ENCODE measurements at places on chromosomes 3 and 15.
A peak's percentile ranks its signal among the peaks of the same experiment; 100 is the strongest.

- no peak for DNase-seq
These were observed 3.9 kb downstream of the SLC6A1 start for GRCh38 chr3:10996345-10997013.

GRCh38 chr3:10815487-10815886 is 541 bp upstream of the SLC6A11 start:
- no peak for DNase-seq

- DNase-seq = no peak
These were observed 18.7 kb downstream of the OR5H15 start for GRCh38 chr3:98185180-98185579.

DNA sequence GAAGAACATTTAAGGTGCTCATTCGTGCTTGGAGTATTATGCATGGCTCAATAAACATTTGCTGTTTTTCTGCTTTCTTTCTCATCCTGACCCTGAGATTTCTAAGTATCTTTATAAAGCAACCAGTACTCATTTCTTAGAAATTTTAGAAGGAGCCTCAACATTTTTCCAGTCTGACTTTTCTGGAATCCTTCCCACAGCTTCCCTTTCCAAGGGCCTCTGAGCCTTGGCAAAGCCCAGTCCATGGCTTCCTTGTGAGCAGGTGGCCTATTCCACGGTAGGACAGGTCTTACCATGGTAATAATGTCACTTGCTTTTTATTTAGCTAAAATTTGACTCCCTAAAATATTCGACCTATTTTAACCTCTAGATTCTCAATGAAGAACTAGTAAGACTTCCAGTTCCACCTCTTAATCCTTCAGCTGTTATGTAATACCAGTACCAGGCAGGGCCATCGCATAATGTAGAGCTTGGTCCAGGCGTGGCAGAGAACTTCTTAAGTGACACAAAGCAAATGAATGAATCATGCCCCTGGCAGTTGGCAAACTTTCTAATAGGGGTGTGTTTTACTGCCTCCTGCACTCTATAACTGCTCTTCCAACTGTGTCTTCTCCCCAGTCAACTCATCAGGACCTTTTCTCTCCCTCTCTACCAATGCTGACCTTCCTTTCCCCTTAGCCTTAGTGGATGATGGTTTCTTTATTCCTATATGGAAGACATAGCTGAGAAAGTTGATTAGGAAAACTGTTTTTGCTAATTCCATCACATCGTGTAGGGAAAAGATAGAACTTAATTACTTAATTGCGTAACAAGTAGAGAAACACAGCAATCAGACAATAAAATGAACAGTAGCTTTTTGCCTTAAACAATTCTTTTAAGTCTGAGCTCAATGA is 894 bp upstream of the TM4SF4 start:
- peak; percentile 80 for DNase-seq

DNA sequence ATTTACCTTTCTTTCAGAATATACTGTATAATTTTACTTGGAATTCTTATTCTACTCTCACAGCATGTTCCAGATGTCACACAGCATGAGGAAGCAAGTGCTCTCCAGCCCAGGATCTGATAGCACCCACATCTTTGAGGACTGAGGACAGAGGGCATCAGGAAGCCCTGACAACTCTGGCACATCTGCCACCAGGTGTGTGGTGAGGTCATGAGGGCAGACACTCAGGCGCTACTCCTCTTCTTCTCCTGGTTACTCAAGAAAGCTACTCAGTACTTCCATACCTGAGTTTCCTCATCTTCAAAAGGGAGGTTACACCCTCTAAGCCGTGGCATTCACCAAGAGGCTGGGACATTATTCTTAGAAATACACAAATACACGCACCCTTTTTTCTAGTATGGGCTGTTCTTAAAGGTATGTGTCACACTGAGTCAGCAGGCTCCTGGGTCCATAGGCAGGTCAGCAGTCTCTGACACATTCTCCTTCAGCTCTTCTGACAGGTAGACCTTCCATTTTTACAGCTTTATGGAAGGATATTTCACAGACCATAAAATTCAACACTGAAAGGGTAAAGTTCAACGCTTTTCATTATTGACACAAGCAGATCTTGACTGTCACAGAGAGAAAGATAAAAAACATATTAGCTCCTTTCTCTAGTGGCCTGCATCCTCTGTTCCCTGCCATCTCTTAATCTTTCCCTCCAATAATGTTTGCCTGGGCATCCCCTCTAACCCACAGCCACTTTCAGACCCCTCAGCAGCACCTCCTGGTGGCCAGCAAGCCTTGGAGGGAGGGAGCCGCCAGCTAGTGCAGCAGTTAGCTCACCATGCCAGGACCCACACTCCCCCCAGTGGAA is 103.2 kb upstream of the TJP1 start:
- DNase-seq = peak; percentile 74

DNA sequence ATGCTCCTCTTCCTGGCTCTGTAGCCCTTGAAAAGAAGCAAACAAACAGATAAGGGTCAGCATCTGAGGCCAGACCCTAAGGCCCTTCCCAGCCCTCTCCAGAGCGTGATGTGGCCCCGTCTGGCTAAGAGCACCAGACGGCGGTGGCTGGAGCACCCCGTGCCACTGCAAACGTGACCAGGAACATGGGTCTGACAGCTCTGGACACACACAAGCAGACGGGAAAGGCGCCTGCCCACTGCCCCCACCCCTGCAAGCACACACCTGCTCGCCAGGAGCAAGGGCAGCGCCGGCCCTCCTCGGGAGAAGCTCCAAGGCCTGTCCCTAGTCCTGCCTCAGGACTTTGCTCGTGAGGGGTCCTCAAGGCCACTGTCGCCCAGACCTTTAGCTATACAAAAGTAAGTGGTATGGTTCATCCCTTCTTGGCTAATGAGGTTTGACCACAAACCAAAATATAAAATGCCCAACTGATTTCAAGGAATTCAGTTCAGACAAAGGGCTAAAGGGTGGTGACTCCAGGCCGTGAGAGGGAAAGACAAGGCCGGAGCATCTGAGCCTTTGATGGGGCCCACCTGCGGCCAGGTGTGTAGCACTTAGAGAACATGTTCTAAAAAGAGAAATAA is 90.4 kb downstream of the XXYLT1 start:
- DNase-seq = no peak

GRCh38 chr3:186210852-186211500 is 102.1 kb upstream of the ETV5 start:
- DNase-seq = no peak

DNA sequence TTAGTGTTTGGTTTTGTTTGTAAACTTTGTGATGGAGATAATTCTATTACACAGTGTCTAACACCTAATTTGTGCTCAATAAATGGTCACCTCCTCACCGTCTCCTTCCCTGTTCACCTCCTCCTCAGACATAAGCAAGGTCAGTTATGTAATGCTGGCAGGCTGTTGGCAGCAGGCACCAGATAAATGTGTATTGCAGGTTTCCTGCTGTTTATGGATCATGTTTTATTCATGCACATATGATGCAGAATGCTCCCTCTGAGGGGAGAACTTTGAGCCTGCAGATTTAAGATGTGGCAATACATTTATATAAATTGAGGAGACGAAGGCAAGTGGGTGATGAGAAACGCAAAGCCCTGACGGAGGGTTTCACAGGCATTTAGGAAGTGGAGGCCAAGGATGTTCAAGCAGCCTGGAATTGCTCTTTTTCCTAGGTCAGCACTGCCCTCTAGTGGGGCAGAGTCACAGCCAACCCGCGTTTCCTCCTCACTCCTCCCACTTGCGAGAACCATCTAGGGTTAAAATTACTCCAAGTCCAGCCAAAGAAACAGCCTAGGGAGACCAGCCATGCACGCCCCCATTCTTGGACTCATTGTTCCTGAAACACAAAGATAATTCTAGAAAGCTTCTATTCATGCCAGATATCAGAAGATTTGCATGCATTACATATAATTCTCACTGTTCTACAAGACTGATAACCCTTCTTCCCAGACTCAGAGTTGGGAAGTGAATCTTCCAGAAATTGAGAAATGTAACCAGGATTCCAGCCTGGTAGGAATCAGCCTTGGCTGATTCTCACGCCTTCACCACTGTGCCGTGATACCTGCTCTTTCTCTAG is 228.7 kb downstream of the SLCO3A1 start:
- peak; percentile 80 for DNase-seq

DNA sequence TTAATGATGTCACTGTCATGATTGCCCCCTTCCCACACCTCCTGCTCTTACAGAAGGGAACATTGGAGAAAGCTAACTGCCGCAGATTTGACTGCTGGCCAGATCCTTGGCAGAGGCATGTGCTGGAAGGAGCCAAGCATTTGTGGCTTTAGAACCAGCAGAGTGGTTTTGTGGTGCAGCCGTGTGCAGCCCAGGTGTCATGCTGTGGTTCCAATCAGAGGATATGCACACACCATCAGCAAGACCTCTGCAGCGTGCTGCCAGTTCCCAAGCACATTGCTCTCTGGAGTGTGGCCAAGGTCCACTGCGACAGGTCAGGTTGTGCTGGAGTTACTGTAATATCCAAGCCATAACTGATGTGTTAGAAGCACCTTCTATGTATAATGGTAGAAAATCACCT is 61.6 kb downstream of the OTOL1 start:
- DNase-seq = no peak

DNA sequence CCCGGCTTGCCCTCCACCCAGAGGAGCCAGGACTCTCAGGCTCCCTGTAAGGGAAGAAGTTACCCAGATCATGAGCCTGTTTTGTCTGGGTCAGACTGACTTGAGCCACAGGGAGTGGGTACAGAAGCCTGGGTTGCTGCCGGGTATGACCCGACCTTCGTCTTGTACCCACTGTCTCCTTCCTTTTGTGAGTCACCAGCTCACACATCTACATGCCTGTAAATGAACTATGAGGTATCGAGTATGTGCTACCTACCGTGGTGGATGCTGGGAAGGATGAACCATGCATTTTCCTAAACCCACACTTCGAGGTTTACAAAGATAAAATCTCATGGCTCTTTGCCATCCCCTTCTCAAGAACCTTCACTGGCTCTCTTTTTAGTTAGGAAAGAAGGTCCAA is 56.9 kb downstream of the CACNA1D start:
- DNase-seq = no peak

DNA sequence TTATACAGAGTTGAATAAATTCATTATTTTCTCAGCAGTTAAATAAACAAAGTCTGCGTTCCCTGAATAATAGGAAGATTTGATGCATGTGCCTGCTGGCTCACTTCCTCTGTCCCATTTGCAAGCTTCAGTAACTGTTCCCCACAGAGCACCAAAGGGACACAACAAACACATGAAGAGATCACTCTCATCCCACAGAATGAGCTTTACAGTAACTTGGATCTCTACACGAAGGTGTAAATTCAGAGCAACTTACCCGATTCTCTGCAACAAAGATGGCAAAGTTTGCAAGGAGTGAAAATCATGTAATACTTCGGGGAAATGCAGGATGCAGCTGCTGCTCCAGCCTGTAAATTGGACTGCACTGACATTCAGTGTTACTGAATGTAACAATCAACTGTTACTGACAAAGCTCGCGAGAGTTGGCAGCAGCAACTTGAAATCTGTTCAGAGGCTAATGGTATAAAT is at the start of gene BCHE:
Gene BCHE (minus strand): TSS at position 366 of the 468 bp plus-strand sequence. CDS start 6,390 bp downstream, outside the sequence.
- DNase-seq = no peak

- DNase-seq = no peak
These were observed 53.8 kb upstream of the CADM2 start for GRCh38 chr3:84904816-84905555.

GRCh38 chr15:64072812-64073211 is 20.8 kb downstream of the CIAO2A start:
- no peak for DNase-seq

Measured in AG08395 (cell line).